ENCODE measurements at places on chromosomes 4 and X.
A peak's percentile ranks its signal among the peaks of the same experiment; 100 is the strongest.

GRCh38 chr4:151099976-151100417 is 569 bp downstream of the RPS3A start:
- no peak for DNase-seq

DNA sequence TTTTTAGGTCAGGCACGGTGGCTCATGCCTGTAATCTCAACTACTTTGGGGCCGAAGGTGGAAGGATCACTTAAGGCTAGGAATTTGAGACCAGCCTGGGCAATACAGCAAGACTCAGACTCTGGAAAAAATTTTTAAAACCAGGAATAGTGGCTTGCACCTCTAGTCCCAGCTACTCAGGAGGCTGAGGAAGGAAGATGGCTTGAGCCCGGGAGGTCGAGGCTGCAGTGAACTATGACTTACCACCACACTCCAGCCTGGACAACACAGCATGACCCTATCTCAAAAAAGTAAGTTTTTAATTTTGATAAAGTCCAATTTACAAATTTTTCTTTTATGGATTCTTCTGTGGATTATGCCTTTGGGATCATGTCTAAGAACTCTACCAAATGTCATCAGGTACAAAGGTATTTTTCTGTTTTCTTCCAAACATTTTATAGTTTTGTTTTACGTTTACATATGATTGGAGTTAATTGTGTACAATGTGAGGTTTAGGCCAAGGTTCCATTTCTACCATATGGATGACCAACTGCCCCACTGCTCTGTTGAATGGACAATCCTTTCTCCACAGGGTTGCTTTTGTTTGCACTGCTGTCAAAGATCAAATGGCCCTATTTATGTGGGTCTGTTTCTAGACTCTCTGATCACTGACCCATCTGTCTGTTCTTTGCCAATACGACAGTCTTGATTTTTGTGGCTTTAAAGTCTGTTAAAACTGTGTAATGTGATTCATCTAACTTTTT is 48.2 kb downstream of the CPLX1 start:
- no peak for DNase-seq

DNA sequence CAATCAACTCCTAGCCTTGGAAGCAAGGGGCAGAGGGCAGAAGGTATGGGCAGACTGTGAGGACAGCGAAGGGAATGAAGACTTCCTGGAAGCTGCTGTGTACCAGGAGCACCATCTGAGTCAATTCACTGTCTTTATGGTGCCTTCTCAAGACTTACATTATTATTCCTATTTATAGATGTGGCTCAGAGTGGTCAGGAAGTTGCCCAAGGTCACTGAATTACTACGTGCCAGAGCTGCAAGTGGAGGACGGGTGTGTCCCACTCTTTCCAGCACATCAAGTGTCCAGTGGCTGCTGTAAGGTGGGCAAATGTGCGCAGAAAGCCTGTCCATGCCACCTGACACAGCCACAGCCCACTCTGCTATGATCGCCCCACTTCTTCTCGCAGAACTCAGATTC is 32.0 kb downstream of the SMPX start:
- no peak for DNase-seq

- DNase-seq, result no peak
These were observed 9.3 kb upstream of the RGS12 start for GRCh38 chr4:3283483-3283882.

GRCh38 chrX:71909956-71910355 is 689 bp upstream of the NHSL2 start:
- DNase-seq, result no peak

DNA sequence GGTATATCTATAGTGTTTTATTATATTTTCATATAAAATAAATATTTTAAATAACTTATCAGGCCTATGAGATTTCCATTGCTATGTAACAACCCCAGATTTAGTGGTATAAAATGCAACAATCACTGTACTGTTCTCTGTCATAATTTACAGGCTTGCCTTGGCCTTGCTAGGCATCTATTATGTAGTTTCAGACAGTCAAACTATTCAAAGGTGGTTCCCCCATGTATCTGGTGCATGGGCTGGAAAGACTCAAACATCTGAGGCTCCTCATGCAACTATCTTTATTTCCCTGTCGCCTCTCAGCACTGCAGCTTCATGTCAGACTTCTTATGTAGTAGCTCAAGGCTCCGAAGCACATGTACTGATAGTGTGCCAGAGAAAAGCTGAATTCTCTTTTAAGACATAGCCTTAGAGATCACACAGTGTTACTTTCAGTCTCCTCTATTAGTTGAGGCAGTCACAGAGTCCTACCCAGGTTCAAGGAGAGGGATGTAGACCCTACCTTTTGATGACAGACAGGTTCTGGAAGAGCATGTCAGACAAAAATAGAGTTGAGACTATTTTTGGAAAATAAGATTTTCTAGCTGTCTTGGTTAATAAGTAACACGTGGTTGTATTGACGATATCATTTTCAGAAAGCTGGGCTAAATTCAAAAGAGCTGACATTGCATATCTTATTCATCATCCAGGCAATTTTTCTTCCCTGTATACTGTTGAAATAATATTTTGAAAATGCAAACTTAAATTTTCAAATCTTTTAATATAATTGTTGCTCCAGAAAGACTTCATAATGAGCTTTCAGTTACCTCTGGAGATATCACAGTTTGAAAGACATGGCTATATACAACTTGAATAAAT is 19.4 kb downstream of the MTTP start:
- DNase-seq, result no peak

GRCh38 chr4:77145842-77146185 is 11.2 kb upstream of the CCNG2 start:
- DNase-seq, result no peak

- no peak for DNase-seq
These were observed 45.1 kb downstream of the CHM start for GRCh38 chrX:86002076-86002896.

- no peak for DNase-seq
These were observed 650.9 kb upstream of the PCDH10 start for GRCh38 chr4:132498215-132498614.

DNA sequence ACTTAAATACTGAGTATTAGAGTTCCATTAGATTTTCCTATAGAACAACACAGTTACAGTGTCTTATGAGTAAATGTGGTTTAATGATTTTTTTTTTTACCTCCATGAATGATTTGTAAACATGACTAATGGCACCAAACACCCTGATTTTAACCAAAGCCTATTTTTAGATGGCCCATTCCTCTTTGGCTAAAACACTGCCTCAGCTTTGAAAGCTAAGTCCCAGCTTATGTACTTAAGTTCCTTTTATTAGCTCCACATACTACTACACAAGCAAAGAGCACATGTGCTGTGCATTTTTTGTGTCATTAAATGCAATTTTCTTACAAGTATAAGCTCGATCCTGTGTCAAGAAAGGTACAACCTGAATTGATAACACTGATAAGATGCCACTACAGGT is 575.6 kb upstream of the PITX2 start:
- DNase-seq, result no peak

- DNase-seq, result peak; percentile 64
These were observed 35.9 kb upstream of the CXCL8 start for GRCh38 chr4:73704314-73705055.

- DNase-seq, result no peak
These were observed 20.5 kb downstream of the GPC4 start for GRCh38 chrX:133394765-133395164.

DNA sequence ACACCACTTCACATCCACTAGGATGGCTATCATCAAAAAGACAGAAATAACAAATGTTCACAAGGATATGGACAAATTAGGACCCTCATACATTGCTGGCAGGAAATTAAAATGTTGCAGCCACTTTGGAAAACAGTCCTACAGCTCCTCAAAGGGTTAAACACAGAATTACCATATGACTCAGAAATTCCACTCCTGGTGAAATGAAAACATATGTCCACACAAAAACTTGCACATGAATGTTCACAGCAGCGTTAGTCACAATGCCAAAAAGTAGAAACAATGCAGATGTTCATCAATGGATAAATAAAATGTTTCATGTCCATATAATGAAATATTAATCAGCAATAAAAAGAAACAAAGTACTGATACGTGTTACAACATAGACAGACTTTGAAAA is 15.1 kb downstream of the S100G start:
- DNase-seq, result no peak

DNA sequence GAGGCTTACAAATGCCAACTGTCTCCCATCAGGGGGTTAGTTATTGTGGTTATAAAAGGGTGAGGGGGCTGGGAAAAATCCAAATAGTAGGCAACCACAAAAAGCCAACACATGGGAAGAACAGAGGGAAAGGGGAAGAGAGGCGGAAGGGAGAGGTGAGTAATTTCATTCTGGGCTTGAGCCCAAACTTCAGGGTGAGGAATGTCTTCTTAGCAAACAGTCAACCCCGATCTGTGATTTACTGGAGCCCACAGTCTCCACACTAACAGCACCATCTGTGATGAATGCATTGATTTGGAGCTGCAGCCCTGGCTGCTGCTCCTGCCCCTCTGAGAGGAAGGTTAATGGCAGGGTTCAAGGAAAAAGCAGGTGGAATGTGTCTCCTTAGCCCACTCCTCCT is 162.2 kb upstream of the GPR101 start:
- DNase-seq, result no peak

- DNase-seq, result no peak
These were observed 1882.9 kb upstream of the AGA start for GRCh38 chr4:179325181-179325580.

DNA sequence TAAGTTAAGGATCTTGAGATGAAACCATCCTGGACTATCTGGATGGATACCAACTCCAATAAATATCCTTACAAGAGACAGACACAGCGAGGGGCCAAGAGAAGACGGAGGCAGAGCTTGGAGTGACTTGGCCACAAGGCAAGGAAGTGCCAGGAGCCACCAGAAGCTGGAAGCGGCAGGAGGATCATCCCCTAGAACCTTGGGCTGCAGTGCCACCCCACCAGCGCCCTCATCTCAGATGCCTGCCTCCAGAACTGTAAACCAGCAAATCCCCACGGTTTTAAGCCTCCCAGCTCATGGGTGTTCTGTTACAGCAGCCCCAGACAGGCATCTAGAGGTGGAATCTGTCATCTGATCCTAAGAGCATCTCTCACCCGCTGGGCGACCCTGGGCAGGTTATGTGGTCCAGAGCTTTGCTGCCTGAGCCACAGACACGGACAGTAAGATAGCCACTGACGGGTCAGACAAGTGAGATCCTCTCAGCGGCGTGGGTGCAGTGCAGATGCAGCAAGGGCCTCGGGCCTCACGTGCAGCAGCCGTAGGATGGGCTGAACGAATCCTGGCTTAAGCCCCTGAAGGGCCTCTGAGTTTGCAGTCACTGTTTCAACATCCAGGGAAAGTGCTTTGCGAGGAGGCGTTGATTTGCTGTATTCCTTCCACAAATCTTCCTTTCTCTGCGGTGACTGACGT is 25.1 kb upstream of the MXD4 start:
- DNase-seq, result peak; percentile 47

DNA sequence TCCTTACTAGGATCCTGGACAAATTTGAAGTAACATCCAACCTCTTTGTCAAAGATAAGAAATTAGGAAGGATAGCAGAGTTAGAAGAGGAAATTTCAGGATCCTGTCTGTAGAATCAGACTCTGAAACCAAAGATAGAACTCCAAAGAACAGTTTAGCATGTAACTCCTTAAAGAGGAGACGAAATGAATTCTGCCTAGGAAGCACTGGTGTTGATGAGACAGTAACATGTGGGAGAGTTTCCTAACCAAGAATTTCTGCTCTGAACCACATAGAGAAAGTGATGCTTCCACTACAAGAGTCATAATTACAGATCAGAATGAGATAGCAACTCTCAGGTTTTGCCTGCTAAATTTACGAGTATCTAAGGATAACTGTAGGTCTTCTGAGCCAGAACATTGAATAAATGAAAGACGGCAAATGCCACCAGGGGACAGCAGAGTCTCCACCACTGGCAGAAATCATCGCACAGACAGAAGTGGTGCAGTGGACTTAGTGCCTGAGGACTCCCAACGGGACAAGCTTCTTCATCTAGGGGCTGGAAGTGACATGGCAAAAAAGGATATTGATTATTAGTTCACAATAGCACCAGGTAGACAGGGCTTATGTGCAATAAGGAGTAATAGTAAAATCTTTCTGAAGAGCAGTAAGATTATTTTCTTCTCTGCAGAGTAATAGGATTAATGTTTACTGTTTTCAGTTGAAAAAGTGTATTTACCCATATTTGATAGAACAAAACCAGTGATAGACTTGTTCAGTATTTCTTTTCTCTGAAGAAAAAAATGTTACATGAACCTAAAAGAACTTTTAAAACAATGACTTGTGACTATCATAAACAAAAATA is 6.7 kb upstream of the PPID start:
- DNase-seq, result no peak

DNA sequence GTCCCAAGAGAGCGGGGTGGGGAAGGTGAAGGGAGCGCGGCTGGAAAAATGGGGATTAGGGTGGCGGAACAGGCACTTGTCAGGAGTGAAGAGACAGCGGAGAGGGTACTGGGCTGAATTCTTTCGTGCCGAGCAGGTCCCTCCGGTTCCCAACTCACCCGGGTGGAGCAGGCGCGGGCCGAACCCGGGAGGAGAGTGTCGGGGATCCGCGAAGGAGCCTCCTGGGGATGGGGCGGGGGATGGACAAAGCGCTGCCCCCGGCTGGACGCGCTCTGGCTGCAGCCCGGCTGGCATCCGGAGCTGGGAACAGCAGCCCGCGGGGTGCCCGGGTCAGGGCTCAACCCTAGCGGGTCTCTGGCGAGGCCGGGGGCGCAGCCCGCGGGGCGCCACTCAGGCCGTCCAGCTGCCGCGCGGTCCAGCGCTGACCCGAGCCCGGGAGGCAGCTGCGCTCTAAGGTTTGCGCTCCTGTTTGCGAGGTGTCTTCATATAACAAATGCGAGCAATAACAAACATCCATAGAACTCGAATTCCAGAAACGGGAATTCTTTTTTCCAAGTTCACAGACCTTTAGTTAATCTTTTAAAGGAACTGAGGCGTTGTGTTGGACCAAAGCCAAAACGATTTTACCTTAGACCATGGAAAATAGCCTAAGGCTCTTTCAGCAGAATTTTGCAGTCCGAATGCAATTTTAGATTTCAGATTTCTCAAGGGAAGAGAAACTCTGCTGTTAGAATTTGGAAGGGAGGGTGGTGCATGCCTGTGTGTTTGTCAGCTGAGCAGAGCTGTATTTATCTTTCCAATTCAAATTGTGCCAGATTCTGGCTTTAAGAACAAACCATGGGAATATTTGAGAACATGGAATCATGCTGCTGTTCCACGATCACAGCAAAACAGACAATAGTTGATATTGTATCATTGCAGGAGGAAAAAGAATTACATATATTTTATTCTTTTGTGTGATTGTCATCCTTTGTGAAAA is 744 bp downstream of the NPY5R start:
- DNase-seq, result peak; percentile 50

GRCh38 chrX:50067435-50068284 is 133.1 kb downstream of the AKAP4 start:
- no peak for DNase-seq

Measured in Right ventricle myocardium inferior (tissue), 1 donor.